ENCODE measurements at places on chromosomes 3 and 15.

DNA sequence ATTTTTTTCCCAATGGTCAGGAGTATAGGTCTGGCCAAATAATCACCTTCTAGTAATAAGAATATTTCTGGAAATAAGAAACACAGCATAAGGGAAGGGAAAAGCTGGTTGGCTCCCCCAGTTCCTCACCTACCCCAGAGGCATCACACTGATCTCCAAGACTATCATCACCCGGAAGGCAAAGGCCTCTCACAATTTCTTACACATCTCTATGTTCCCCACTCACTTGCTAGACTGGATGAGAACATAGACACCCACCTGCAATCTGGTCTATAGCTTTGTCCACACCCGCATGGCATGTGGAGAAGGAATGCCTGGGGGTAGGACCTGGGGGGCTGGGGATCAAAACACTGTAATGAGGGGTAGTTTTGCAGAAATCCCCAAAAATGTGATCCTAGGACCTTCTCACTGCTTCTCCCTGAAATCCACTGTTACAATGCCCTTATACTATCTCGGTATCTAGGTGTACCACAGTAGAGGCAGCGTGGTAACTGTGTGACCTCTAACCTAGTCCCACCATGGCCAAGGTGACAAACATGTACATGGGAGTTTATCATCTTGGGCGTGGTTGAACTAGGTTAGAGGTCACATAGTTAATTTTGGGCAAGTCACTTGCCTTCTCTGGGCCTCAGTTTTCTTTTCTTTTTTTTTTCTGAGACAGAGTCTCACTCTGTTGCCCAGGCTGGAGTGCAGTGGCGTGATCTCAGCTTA, 29.5 kb upstream of the NRROS start:
- DNase-seq, result no peak

DNA sequence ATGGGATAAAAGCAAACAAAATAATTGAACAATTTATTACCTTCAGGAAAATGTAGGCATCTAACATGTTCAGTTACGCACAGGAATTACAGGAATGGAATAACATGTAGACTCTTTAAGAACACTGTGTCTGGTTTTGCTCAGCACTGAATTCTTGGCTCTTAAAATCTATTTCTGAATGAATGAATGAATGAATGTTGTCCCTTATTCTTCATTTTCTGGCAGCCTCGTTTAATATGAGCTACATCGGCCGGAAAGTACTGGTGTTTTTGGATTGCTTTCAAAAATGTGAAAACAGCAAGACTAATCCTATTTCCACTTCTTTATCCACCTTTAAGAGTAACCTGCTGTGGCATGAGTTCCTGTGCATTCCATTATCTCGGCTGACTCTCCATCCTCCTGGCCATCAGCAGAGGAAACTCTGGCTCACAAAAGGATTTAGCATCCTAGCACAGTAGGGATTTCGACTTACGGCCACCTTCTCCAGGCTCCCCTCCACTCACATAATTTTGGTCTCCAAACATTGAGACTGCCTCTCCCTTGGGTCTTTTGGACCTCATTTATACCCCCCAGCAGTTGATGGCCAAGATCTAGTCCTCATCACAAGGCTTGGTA, 145.3 kb downstream of the FOXP1 start:
- no peak for DNase-seq

DNA sequence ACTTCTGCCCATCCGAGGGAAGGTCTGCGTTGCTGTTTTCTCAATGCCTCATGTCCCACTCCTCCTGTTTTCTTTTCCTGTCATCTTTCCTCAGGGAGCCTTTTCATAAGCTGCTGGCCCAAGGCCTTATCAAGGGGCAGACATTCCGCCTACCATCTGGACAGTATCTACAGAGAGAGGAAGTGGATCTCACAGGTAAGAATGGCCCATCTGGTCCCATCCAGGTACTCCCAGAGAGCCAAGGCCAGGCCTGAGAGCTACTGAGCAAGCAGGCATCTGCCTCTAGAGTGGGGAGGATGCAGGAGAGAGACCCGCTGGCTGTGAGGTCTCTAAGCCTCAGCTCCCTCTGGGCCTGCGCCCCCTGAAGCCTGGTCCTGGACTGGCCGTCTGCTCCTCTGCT, 81.5 kb upstream of the LIMD1 start:
- DNase-seq, result no peak

GRCh38 chr3:88668180-88668579, 439.2 kb upstream of the EPHA3 start:
- no peak for DNase-seq

GRCh38 chr3:141305436-141305835, 62.9 kb upstream of the ZBTB38 start:
- DNase-seq, result peak; percentile 21

- no peak for DNase-seq
Observed at GRCh38 chr15:58546635-58547627, 115.1 kb downstream of the LIPC start.

DNA sequence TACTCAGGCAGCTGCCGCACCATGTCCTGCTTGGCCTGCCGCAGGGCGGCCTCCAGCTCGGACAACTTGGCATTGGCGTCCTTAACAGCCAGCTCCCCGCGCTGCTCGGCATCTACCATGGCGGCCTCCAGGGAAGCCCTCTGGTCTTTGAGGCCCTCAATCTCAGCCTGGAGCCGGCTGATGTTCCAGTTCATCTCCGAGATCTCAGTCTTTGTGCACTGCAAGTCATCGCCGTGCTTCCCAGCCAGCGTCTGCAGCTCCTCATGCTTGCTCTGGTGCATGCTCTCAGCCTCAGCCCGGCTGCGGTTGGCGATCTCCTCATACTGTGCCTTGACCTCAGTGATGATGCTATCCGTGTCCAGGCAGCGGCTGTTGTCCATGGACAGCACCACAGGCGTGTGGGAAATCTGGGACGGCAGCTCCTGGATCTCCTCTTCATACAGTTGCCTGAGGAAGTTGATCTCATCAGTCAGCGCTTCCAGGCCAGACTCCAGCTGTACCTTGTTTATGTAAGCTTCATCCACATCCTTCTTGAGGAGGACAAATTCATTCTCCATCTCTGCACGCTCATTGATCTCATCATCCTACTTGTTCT, 15.5 kb upstream of the PSTPIP1 start:
- no peak for DNase-seq

GRCh38 chr3:33886015-33886414, 87.6 kb downstream of the PDCD6IP start:
- DNase-seq, result no peak

GRCh38 chr3:115224687-115225086, 77.6 kb upstream of the ZBTB20 start:
- no peak for DNase-seq

DNA sequence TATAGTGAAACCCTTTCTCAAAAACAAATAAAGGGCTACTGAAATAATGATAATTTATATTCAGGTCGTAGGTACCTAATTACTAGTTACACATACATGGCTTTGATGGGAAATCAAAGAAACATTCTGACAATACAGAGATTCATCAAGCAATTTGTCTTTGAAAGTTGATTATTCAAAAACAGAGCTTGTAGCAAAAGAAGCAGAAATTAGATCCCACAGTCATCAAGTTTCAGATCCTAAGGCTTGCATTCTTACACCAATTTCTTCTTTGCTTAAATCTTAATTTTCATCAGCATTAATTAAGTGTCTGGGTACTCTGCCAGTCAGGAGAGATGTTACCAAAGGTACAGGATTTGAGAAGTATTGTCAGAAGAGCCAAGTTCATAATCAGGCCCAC, 1.5 kb upstream of the HEXA start:
- DNase-seq, result no peak

DNA sequence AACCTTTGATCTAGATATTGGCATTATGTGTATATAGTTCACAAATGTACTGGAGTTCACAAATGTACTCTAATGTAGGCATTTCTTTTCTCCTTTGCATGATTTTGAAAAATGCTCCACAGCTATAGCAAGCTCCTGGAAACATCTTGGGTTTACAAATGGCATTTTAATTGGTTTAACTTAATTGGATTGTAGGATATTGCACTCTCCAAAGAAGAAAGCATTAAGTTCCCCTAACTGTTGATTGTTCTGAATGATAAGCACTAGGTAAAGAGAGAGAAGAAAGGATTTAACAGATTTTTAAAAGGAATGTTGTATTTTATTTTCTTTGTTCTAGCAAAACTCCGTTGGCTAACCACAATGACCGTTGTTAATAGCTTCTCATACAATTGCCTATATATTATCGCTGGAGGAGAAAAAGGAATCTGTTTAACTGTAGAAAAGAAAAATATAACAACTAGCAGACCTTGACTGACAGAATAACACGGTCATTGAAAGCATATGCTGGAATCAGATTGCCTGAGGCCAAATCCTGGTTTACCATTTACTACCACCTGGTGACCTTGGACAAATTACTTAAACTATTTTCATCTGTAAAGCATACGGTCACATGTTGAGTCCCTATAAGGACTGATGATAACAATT, 170.8 kb downstream of the PEX5L start:
- no peak for DNase-seq

DNA sequence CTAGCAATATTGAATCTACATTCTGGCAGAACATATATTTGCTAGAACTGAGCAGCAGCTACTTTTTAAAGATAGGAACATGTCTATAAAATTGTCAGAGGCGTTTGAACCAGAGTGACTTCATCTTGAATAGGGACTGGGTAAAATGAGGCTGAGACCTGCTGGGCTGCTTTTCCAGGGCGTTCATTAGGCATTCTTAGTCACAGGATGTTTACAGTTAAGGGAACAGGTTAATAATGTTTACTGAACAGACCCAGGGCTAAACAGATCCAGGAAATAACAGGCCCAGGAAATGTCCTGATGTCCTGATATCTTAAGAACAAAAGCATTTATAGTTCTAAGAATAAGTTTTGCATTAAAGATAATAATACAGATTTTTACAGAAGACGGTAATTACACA, 34.5 kb upstream of the B3GALNT1 start:
- no peak for DNase-seq

- no peak for DNase-seq
Observed at GRCh38 chr3:155130001-155130400, 49.9 kb downstream of the MME start.

DNA sequence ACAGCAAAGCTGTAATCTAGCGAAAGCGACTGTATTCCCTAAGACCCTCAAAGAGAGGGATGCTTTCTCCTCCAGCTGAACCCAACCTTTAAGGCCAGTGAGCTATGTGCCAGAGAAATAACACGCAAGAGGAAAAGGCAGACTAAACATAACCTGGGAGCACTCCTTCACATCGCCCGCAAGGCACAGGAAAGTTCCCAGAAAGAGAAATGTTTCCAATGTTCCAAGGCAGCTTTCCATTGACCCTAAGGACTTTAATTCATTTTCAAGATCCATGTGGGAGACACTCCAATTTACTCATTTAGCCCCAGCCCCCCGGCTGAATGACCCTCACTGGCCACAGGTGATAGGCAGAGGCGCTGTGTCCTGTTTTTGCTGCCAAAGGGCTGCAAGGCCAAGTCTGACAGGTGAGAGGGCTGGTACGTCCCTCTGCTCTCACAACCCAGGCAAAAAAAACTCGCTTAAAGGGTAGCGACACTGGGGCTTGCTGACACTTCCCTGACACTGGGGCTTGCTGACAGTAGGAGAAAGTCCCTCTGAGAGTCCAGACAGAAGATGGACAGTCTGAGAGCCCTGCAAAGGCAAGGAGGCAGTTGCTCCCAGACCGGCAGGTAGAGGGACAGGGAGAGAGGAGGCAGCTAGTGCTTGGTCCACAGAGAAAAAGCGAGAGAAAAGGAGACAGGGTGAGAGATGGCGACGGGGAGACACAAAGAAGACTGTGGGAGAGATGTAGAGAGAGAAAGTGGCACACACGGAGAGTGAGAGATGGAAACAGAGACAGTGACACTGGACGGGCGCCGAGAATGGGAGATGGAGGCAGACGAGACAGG, 702 bp downstream of the ARHGEF3 start:
- no peak for DNase-seq

GRCh38 chr3:139455855-139456254, 20.5 kb downstream of the RBP2 start:
- peak; percentile 70 for DNase-seq

GRCh38 chr3:152175528-152175889, 93.2 kb upstream of the MBNL1 start:
- no peak for DNase-seq

DNA sequence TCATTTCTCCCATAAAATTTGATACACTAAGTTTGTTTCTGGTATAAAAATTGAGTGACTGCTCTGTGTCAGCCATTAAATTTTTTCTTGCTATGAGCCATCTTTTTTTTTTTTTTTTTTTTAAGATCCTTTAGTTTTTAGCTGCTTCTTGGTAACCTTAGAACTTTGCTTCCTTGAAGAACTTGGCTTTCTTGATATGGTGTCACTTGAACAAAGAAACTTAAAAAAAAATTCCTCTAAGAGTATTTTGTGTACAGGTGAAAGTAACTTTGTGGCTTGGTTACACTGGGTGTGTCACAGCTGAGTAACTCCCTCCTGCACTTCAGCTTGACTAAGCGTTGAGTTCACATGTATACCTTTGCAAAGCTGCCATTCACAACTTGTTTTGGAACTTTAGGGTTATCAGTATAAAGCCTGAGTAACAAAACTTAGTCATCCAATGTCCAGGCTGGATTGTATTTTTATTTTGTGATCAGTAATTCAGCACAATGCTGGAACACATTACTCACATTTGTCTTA, 6.5 kb downstream of the CHD2 start:
- DNase-seq, result no peak

DNA sequence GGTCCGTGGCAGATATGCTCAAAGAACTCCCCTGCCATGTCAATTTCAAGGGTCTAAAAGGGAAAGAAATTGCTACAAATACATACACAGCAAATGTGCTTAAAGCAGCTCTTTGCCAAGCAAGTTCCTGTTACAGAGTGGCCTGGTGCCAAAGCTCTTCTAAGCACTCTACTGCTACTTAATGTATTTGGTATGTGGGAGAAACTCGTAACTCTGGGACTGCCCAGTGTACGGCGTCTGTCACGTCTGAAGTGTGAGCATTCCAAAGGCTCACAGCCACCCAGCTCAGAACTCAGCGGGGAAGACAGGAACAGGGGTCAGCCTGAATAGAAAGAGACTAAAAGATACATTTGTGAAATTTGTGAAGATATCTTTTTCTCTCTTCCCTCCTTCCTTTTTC, 54.6 kb downstream of the RBMS3 start:
- peak; percentile 45 for DNase-seq

DNA sequence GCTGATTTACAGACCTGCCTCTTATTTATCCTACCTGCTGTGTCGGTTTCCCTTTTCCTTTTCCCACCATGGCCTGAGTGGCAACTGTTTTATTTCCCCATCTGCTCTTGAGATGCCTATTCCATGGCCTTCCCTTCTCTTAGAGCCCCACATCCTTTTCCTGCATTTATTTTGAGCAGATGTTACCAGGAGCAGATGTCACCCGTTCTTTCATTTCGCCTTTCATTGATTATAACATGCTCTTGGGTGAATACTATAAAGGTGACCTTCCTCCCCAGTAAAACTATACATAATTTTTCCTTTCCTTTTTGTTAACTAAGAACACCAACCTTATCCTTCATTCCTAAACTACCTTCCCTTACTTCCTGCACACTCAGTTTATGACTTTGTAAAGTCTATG, 8.5 kb upstream of the P2RY1 start:
- no peak for DNase-seq

- DNase-seq, result no peak
Observed at GRCh38 chr3:64028754-64029153, 5.5 kb upstream of the PSMD6 start.

- DNase-seq, result no peak
Observed at GRCh38 chr3:12323237-12323636, 34.4 kb downstream of the PPARG start.
